ENCODE measurements at places on chromosomes 4 and X.
A peak's percentile ranks its signal among the peaks of the same experiment; 100 is the strongest.

DNA sequence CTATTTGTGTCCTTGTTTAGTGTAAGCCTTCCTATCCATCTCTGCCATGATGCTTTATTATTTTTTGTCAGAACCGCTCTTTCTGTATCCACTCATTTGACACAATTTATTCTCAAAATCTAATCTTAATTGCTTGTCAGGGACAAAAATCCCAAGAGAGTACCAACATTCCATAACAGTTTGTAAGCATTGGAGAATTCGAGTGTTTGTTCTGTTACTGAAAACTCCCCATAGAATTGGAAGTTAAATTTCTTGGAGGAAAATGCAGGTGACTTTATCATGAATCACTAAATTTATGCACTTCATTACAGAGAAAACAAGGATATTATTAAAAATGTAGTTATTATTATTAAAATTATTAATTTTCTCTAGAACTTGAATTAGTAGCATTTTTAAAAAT lies 1986.1 kb downstream of the ARAP2 start:
- no peak for DNase-seq

DNA sequence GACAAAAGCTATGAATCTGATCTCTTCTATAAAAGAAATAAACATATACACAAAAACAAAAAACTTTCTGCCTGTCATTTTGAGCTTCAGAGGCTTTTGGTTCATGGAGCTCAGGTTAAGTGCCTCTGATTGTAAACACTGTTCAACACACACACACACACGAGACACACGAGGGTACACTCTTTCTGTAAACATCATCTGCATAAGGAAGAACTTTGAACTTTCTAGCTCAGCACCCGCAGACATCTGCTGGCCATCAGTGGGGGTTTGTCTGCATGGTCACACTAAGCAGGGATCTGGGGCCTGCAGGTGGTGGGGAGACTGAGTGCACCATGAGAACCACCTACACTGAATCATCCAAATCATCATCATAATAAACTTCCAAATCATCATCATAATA lies 54.9 kb downstream of the STX18 start:
- no peak for DNase-seq

DNA sequence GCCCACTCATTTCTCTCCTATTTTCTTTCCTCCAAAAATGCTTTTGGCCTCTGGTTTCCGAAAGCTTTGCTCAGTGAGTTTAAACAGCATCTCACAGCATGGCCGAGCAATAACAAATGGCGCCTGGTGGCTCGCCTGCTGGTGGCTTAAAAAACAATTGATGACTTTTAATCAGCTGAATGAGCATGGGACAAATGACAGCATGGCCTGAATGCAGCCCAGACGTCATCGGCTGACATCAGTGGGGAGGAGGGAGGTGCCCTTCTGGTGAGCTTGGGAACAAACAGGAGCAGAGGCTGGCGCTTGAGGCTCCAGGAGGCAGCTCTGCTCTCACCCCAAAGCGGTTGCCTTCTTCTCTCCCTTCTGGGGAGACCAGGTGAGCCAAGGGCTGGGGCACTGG lies 286.4 kb downstream of the BCOR start:
- no peak for DNase-seq

DNA sequence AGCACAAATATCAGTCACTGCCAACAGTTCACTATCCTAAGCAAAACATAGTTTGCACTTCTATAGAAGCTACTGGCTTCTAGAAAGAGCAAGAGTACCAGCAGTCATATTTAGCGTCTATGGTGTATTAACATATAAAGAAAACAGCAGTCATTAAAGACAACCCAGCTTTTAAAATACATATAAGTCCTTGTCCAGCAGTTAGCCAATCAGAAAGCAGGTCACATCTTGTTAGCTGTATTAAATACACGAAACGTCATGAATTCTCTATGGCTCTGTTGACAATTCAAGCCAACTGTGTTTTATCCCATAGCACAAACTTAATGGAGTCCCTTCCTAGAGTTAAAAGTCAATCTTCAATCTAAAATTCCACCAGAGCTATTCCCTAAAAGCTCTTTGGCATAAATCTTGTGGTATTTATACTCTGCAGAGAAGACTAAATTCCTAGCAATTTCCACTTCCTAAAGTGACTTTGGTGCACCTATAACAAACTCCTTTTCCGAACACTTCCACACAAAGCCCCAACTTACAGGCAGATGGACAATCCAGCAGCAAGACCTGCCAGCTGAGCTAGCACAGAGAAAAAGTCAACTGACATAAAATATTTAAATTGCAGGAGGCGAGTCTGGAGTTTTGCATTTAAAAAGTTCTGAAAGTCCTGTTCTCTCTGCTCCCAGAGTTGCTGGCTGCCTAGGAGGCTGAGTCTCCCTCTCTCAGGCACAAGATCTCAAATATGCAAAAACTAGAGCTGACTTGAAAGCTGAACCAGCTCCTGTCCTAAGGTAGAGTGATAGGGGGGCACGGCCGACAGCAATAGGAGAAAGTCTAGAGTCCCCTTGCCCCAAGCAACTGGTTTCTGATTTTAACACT lies 1.3 kb downstream of the LDB2 start:
- peak; percentile 95 for DNase-seq
